ENCODE measurements at places on chromosomes 4 and X. TPM values are rescaled to one million over a fixed set of nuclear protein-coding genes. Genes with fewer than 3 reads are reported as not detected.

Gene TCEAL5
- 0.17 TPM for total RNA-seq

Gene SRPK3
- 5.8 TPM for total RNA-seq

Gene TXK
- total RNA-seq: 0.86 TPM

Gene ATOH1
- total RNA-seq: not detected

Gene AIMP1
- 46.0 TPM for total RNA-seq

Gene GPC4
- 38.9 TPM for total RNA-seq

- DNase-seq: no peak
Measured at GRCh38 chrX:55818673-55819375, 101.3 kb downstream of the RRAGB start.

Gene SUPT20HL1
- 0.12 TPM for total RNA-seq

- peak; percentile 11 for DNase-seq
Measured at GRCh38 chrX:132612821-132613564, 124.2 kb upstream of the MBNL3 start.

- DNase-seq: no peak
Measured at GRCh38 chr4:54526560-54526959, 131.2 kb upstream of the KIT start.

Gene NRK
- total RNA-seq: 4.3 TPM

GRCh38 chr4:26573389-26573794 lies 10.5 kb upstream of the TBC1D19 start:
- DNase-seq: no peak
